T-helper 9 cell (primary cell): ENCODE measurements at places on chromosomes 2 and 18.

GRCh38 chr18:36440614-36441013, 143.1 kb downstream of the FHOD3 start:
- DNase-seq, result no peak

DNA sequence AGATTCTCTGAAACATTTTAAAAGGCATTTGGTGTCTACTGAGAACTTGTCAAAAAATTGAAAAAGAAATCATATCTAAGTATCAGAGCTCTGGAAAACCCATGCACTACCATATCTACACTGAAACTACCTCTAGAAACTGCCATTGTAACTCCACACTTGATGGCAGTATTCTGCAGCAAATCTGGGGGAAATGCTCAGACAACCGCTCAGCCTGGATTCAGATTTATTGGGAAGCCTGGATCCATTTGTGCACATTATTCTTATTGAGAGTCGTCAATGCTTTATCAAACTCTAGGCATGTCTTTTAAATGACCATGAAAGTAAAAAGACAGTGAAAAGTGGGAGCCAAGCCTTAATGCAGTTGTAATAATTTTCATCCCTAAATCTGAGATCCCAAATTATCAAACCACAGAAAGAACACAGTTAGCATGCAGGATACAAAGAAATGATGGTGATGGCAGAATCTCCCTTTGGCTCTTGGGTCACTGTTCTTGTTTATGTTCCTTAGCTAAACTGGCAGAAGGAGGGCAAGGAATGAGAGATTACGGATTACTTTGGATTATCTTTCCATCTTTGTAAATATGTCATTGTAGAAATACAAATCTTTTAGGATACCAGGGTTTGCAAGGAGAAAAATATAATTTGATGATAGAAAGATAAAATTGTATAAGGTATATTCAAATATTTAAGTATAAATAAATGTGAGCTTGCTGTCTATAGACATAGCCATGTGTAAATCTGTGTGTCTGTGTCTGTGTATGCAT, 512.1 kb upstream of the SYT4 start:
- DNase-seq, result no peak

GRCh38 chr2:160509016-160509415, 15.4 kb upstream of the RBMS1 start:
- DNase-seq, result no peak

DNA sequence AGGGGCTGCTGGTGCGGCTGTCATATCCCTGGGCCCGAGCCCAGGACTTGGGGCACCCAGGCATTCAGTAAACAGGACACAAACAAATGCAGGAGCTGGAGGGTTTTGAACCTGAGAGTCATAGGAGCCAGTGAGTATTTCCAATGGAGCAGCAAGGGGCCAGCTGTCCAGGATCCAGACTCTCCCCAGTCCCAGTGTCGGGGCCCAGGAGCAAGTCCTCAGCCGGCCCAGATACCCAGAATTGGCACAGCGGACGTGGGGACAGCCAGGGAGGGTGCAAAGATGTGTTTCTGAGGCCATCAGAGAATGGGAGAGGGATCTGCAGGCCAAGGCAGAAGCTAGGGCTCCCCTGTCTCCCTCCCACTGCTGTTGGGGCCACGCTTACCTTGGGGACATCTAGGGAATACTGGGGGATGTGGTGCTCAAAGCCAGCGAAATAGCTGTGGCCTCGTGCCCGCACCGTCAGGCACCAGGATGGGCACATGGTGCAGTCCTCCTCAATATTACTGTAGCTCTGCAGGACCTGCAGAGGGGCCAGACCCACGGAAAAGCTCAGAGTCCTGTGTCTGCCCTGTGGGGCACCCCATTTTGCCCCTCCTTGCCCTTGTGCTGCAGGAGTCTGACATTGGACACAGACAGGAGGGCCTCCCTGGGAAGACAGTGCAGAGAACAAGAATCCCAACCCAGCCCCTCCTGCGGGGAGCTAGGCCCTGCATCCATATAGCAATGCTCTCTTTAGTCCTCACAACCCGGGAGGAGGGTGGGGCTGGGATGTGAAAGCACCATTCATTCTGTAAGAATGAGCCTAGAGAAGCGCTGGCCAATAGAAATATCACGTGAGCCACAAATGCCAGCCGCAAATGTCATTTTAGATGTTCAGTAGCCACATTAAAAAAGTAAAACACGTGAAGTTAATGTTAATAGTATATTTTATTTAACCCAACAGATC, 15.4 kb downstream of the CFAP65 start:
- DNase-seq, result no peak

DNA sequence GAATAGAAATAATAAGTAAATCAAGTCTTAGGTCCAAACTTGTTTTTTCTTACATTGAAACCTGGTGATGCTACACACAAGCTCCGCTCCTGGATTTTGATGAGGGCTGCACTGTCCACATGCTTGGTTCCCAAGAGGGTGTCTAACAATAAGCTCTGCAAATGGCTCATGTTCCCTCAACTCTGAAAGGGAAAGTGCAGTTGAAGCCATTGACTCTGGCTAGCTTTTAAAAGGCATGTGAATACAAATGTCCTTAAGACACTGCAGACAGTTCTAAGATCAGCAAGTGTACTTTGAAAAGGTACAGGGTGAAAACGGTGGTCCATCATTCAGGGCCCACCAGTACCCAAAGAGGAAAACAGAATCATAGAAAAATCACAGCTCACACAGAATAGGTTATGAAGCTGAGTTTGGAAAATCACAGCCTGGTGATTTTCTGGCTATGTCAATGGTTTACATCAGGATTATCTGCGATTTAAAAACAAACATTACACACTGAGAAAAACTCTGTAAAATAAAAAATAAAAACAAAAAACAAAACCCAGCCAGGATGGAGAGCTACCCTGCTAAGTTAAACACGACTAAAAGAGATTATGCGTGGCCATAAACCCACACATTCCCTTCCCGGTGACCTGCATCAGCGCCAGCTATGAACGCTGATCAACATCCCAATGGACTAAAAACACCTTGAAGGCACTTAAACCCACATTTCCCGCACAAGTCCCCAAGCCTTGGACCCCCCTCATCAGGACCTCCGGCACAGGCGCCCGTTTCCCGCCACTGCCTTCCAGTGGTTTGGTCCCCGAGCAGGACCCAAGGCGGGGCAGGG, 554 bp downstream of the PFN4 start:
- DNase-seq, result no peak

DNA sequence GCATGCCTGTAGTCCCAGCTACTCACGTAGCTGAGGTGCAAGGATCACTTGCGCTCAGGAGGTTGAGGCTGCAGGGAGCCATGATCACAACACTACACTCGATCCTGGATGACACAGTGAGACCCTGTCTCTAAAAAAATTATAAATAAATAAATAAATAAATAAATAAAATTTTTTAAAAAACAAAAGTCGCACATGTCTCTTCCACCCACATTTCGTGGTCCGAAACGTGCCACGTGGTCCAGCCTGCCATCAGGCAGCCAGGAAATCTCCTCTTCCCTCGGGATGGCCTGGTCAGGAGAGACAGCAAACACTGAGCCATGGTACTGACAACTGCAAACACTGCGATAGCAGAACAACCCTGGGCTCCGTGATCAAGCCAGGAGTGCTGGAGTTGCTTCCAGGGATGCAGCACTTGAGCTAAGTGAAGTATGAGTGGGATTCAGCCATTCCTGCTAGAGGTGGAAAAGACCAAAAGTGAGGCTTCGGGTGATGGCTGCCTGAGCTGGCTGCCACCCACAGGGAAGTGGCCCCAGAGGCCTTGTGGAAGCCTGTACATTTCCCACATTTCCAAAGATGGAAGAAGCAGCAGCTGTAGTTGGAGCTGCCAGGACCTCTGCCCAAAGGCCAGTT, 193.1 kb downstream of the SMAD2 start:
- DNase-seq, result no peak

DNA sequence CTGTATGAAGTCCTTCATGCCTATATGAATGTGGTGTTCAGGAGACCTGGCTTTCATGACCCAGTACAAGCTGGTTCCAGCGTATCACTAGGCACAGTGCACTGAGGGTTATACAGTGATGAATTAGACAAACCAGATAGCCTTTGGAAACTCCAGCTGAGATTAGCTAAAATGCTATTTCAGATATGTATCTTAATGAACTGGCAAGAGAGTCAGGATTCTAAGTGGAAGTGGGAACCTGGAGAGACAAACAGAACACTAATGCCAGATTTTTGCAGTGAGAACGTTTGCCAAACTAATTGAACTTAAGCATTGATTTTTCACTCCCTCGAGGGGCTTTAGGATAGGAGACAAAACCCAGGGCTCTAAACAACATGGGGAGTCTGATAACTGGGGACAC, 66.1 kb upstream of the EMILIN2 start:
- DNase-seq, result no peak

- no peak for DNase-seq
Measured at GRCh38 chr18:27887711-27888495, 289.0 kb downstream of the CDH2 start.

DNA sequence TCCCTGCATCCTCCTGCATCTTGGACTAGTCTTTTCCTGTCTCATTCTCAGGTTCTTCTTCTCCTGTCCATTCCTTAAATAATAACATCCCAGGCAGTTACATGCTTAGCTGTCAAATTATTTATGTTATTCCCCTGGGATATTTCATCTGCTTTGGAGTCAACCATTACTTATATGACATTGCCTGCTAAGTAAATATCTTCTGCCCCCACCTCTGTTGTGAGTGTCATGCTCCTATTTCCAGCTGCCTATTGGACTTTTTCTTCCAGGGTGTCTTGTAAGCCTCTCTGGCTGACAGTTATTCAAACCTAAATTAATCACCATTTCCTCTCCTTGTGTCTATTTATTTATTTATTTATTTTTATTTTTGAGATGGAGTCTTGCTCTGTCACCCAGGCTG, 124.7 kb upstream of the RASGRP3 start:
- no peak for DNase-seq

- DNase-seq, result no peak
Measured at GRCh38 chr2:48430528-48431094, 99.3 kb upstream of the STON1 start.

DNA sequence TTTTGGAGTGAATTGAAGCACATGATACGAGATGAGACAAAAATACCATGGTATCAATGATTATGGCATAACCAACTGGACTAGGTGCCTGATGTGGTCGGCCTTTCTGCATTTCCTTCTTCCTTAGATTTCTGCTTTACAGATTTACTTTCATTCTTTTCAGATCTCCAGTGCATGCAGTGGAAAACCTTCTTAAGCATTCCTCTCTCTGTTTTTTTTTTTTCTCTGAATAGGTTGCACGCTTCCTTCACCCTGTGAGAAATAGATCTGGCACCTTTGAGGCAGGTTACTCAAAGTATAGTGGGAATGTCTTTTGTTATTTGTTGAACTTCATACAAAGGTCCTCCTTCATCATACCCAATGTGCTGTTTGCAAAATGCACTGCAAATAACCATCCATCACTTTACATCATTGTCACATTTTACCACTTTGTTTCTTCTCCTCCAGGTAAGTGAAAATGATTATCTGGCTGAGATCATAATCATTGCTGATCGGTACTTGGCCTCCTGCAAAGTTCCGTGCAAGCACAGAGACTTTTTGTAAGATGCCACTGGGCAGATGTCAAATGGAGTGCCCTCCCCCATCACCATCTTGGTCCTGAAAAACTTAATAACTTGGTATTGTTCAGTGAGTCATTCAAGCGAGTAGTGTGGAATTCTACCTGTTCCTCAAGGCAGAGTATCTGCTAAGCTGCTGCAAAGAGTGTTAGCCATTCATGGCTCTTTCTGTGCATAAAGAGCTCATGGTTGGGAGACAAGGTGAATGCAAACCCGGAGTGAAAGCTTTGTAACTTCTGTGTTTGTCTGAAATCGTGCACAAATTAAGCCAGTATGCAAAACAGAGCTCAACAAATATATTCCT, 30.0 kb upstream of the KLHL14 start:
- DNase-seq, result no peak

DNA sequence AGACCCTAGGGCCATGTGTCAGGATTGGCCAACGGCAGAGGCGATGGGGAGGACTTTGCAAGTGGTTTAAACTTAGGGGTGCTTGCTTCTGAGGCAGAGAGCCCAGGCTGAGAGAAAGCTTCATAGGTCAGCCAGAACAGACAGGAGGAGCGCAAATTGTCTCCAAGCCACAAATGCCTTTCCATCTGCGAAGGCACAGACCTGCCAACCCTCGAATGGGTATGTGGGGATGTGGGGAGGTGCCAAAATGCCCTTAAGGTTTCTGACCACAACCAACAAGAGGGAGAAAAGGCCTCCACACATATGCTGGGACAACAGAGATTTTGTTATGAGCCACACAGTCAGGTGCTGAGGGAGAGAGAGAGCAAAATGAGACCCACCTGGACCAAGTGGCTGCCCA, 283.6 kb downstream of the CYP26B1 start:
- DNase-seq, result no peak

DNA sequence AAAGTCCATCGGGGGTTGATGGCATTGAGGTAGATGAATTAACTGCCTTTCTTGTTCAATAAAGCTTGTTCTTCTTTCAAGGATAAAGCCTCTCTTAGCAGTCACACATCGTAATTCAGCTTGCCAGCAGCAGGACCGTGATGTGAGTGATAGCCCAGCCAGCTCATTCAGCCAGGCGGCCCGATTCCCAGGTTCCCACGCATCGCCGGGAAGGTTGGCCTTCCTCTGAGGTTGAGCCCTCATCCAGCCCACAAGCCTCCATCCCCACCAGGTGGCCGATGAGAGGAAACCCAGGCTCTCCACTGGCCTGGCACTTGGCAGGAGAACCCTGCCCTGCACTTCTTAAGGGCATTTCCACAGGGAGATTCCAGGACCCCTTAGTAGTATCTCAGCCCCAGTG, 4.7 kb downstream of the AGAP1 start:
- DNase-seq, result no peak

DNA sequence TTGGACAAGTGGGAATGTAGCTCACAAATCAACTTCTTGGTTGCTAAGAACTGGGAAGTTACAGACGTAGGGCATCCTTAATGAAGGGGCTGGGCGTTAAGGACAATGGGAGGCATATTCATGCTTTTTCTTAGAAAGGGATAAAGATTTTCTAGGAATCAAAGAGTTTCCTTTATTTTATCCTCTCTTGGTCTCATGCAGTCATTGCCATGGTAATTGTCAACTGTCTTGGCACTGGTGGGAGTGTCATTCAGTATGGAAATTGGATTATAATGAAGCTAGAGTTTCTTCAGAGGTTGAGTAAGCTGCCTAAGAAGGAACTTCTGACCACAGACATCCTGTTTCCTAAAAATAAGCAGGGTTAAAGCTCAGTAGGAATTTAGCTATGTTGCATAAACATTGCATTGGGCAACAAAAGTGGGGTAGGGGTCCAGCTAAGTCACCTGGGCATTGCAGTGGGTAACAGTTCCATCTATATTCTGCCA, 114.0 kb downstream of the LYPD6B start:
- DNase-seq, result no peak

GRCh38 chr18:45606007-45606406, 9.3 kb upstream of the SLC14A2 start:
- DNase-seq, result no peak
